SW 1271 (cell line): ENCODE measurements at places on chromosomes 7 and 10.
A peak's percentile ranks its signal among the peaks of the same experiment; 100 is the strongest.

GRCh38 chr7:103715376-103716120, 269.5 kb upstream of the SLC26A5 start:
- no peak for DNase-seq

GRCh38 chr10:65570143-65571010, 1355.5 kb upstream of the LRRTM3 start:
- peak; percentile 44 for DNase-seq

DNA sequence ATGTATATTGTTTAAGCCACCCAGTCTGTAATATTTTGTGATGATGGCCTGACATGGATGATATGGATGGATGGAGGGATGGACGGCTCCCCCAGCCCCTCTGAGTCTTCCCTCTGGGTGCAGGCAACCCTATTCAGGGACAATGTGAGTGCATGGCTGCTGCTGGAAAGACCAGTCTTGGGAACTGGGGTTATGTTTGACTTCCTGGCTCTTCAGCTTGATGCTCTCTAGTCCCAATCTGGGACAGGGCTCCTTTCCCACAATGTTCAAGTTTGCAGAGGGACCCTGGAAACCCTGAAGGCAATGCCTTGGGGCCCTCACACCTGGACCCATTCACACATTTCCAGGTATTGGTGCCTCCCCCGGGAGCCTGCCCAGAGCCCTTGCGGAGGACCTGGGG, 52.3 kb upstream of the RET start:
- DNase-seq: no peak

- DNase-seq: no peak
Observed at GRCh38 chr7:79182283-79182682, 271.2 kb downstream of the MAGI2 start.

DNA sequence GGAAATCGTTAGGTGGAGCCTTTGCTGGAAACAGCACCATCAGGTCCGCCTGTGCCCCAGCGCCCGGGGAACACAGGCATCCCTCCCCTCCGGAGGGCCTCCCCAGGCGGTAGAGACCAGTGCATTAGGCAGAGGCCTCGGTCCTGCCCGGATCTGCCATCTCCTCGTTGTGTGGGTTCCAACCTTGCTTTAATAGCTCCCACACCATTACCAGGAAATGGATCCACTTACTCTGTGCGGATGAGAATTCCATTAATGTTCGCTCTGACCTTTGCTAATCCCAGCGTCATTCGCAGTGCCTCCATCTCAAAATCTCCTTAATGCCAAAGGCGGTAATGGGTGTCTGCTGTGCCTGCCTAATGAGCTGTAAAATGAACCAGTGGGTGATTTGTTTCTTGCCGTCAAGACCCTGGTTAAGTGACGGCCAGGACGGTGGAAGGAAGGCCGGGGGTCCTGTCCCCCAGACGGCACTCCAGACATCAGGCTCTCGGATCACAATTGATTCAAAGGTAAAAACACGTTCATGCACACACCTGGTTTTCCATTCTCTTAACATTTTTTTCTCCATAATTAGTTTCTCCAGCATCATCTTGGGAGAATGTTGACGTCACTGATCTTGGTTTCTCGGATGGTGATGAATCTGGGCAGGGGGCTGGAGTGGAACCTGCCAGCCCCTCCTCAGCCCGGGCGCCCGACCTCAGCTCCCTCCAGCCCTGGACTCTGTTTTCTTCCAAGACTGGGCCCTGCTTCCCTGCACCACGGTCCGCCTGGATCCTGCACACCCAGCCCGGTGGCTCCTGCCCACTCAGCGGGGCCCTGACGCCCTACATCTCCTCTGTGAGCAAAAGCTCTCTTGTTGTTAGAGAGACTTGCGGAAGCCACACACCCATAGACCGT, 22.8 kb upstream of the FAM20C start:
- DNase-seq: no peak

DNA sequence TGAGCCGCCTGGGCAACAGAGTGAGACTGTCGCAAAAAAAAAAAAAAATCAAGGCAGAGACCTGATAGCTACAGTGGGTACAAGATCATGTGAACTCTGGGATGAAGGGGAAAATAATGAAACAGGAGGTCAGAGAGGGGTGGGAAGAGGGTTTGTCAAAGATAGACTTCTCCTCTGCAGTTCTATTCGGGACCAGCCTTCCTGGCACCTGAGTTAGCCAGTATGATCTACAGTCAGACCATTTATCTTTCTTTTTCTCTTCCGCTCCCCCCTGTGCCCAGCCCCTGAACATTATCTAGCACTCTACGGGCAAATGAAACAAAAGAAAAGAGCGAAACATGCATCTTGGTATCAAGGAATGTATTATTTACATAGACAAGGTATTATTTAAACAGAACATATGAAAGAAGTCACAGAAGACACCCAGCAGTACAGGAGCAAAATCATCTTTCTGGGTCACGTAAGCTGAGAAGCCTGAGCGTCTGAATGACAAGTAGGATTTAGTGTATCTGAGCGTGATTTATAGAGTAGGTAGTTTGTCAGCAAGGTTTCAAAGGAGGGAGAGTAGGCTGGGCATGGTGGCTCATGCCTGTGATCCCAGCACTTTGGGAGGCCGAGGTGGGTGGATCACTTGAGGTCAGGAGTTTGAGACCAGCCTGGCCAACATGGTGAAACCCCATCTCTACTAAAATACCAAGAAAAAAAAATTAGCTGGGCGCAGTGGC, 109.0 kb downstream of the PRKCQ start:
- DNase-seq: no peak

DNA sequence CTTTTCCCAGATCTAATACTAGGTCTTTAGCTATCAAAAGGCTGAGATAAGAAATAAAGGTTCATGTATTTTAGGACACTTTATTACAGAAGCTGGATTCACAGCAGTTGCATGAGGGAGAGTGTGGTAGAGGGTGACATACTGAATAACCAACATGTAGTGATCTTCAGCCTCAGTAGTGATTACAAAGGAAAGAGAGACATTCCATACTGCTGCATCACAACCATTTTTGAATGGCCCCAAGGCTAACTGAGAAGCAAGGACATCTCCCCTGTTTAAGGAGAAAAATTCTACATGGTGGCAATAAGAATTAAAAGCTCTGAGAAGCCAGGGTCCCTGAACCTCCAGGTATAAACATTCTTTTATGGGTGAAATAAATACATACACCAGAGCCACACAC, 35.3 kb downstream of the COG5 start:
- DNase-seq: no peak

DNA sequence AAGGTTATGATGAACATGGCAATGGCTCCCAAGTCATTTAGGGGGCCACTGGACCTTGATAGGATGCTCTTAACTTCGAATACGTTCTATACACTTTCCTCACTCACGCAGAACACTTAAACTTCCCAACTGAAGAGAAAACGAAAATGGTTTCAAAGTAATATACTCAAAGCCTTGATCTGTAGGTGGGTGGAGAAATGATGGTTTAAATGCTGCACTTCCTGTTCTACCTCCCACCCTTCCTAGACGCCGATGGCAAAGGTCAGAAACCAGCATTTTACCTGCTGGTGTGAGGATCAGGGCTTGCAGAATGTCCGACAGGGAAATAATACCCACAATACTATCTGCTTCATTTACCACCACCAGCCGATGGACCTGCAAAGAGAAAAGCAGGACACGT, 40.5 kb upstream of the RHEB start:
- no peak for DNase-seq

DNA sequence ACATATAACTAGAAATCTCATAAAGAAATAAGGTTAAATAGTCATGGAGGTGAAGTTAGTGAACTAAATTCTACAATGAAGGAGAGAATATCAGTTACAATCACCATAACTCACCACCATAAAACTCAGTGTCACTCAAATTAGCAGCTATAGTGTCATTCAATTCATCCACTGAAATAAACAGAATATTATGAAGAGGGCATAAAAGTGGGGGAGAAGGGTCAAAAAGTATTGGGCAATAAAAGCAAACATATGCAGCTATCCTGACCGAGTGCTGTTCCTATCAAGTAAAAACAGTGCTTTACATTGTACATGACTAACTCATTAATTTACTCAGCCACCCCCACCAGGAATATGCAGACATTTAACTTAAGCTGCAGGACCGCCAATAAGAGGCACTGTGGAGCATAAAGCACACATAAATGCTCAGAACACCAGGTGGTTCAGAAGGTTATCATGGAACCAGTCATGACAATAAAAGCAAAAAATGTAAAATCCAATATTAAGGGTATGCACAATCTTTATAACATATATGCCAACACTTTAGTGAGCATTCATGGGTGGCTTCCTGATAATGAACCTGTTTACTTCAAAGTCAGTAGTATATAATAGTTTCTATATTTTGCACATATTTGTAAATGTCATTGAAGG, 95.5 kb upstream of the LAMB4 start:
- no peak for DNase-seq

- no peak for DNase-seq
Observed at GRCh38 chr7:93921607-93922566, at the start of gene GNG11. TSS of gene GNG11 (plus strand) at chr7:93921735. CDS start at chr7:93922138, 403 bp downstream.

- no peak for DNase-seq
Observed at GRCh38 chr7:102044984-102045673, 227.7 kb downstream of the CUX1 start.

GRCh38 chr7:130266961-130267321, 278 bp downstream of the CPA2 start:
- DNase-seq: no peak

DNA sequence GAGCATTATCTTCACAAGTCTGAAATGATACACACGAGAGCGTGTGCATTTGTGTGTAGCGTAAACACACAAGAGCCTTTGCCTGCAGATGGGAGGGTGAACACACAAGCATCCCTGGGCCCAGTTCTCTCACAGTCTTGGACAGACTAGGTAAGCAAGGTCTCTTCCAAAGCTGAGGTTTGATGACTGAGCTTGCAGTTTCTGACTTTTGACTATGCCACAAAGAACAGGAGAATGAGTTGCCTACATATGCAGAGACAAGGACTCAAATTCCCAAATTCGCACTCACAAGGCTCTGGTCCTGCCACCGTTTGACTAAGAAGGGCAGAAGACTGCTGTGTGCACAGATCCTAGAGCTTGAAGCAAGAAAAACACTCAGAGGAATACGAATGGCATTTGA, 55.8 kb downstream of the FAM53B start:
- DNase-seq: no peak

DNA sequence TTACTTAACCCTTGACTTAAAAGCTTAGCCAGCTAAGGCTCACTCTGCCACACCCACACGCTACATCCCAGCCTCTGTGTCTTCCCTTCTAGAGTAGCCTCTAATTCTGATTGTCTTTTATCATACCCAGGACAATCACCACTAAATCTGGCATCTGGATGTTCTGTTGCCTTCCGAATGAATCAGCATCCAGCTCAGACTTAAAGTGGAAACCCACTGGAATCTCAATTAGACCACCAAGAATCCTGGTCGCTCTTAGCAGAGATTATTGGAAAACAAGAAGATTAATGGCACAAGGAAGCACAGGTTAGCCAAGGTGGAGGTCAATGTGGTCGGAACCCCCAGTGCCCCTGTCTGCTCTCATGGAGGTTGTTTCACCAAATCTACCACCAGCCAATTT, 404.2 kb upstream of the FOXK1 start:
- no peak for DNase-seq

DNA sequence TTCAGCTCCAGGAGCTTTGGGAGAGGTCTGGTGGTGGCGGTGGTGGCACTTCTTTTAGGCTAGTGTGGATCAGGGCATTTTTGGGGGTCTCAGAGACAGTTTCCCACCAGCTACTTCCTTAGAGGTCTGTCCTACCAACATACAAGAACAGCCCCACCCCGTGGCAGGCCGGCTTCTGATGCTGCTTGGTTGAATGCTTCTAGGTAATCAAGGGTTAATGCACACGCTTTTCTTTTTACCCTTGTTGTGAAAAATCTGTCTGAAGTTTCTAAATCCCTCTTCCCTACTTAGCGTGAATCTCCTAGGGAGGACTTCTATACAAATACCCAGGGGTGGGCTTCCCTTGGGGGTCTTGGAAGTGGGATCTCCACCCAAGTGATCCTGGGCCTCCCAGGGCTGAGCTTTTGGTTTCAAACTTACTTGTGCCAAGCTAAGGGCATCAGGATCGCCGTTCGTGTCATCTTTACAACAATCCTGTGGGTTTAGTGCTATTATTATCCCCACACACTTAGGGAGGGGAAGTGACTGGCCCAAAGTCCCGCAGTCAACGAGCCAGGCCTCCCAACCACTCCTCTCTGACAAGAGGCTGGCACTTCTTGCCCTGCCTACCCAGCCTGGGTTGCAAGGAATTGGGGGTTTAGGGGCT, 1.7 kb downstream of the SH2B2 start:
- DNase-seq: no peak

DNA sequence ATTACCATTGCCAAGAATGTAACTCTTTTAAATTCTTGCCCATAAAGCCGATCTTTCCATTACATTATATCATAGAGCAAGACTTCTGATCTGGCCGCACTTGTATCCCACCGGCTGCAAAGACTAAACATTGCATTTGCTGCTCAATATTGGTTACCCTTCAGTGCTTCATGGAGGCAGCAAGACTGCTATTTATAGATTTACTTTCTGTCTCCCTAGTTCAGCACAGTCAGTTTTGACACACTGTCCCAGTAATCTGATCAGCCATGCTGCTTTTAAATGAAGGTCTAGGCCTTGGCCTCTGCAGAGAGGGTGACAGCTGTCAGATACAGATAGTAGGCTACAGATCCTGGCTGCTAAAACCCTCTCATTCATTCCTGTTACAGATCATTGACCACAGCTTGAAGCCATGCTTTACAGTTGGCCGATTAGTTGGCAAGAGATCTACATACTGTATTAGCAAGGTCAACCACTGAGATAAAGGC, 562.6 kb upstream of the GALNT17 start:
- DNase-seq: no peak

- no peak for DNase-seq
Observed at GRCh38 chr7:55509322-55509721, 63.0 kb downstream of the VOPP1 start.

DNA sequence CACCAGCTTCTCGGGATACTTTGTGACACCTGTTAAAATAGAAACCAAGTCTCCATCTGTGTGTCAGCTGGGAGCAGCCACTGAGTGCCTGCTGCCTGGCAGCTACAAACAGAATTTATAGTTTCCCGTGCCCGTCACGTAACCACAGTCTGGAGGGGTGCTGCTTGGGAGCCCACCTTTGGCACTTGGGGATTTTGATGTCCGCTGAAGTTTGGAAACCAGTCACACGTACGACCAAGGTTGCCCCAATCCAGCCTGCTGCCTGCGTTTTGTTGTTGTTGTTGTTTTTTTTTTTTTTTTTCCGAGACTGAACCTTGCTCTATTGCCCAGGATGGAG, 1.6 kb downstream of the TRRAP start:
- DNase-seq: no peak

DNA sequence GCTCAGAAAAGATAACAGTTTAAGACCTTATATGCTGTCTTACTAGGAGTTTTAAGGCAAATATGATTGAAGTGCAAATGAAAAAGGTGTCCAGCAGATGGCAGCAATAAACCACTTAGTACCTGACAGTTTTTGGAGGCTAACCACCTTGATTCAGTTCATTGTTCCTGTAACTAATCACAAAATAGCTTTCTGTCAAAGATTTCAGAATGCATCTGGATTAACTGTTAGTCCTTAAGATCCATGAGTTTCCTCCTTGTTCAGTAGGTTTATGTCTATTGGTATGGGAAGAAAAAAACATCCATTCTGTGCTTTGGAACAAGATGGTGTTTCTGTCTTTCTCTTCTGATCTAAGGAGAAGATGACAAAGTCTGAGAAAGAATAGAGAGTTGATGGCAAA, 46.6 kb downstream of the CCSER2 start:
- DNase-seq: no peak

- no peak for DNase-seq
Observed at GRCh38 chr7:1245524-1246050, 12.9 kb downstream of the UNCX start.

GRCh38 chr7:132189881-132190280, 386.4 kb downstream of the PLXNA4 start:
- no peak for DNase-seq

- no peak for DNase-seq
Observed at GRCh38 chr10:129455625-129456024, 11.4 kb upstream of the MGMT start.
